ENCODE measurements at places on chromosomes 5 and 9.

GRCh38 chr5:129022599-129022998, 57.3 kb downstream of the SLC27A6 start:
- no peak for DNase-seq

DNA sequence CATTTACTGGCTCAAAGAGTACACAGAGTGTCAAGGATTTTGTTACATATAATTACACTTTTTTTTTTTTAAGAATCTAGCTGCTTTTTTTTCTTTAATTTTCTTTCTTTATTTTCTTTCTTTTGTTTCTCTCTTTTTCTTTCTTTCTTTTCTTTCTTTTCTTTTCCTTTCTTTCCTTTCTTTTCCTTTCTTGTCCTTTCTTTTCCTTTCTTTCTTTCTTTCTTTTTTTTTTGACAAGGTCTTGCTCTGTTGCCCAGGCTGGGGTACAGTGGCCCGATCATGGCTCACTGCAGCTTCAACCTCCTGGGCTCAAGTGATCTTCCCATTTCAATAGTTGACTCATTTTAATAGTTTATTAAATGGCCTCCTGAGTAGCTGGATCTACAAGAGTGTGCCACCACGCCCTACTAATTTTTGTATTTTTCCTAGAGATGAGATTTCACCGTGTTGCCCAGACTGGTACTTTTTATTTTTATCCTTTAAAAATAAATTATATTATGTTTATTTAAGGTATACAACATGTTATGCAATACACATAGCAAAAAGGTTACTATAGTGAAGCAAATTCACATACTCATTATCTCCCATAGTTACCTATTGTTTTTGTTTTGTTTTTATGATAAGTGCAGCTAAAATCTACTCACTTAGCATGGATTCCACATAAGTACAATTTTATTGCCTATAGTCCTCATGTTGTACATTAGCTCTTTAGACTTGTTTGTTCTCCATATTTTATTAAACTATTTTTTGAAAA, 381.5 kb upstream of the KLF4 start:
- no peak for DNase-seq

DNA sequence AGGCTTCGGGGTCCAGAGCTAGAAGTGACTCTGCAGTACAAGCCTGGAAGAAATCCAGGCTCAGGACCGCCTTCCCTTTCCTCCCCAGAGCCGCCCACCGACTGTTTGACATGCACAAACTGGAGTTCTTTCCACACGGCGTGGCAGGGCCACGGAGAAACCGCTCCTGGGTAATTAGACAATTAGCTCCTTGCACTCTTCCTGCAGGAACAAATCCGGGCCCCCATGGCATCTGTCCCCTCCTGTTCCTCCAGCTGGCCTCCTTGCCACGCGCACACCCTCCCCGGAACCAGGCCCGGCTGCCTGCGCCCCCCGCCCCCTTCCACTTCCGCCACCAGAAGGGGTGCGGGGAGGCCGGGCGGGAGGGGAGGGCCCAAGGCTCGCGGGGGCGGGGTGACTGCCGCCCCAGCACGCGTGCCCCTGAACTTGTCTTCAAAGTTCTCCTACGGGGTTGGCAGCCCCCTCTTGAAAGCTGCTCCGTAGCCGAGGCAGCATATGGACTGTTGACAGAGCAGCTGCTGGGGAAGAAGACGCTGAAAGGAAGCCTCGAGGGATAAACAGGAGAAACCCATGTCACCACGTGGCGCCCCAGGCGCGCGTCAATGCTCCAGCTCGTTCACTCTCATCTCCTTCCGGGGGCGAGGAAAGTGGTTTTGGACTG, 74.3 kb downstream of the SEC61B start:
- DNase-seq: peak; percentile 88

GRCh38 chr5:143032581-143032836, 262.3 kb downstream of the ARHGAP26 start:
- no peak for DNase-seq

GRCh38 chr5:111744455-111744854, 12.5 kb downstream of the NREP start:
- DNase-seq: no peak

DNA sequence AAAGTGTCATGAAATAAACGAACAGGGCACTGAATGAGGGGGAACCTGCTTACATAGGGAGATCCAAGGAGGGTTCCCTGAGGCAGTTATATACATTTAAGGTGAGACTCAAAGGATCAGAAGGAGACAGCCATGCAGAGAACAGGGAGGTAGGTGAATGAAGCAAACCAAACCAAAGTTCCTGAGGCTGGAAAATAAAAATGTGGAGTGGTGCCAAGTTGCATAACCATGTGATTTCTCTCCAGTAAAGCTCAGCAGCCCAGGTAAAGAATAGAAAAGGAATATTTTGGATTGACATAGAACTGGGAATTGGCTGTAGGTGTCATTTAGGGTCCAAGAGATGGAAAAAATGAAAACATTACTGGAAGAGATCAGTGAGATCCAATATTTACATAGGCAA, 110.7 kb downstream of the CAAP1 start:
- no peak for DNase-seq

DNA sequence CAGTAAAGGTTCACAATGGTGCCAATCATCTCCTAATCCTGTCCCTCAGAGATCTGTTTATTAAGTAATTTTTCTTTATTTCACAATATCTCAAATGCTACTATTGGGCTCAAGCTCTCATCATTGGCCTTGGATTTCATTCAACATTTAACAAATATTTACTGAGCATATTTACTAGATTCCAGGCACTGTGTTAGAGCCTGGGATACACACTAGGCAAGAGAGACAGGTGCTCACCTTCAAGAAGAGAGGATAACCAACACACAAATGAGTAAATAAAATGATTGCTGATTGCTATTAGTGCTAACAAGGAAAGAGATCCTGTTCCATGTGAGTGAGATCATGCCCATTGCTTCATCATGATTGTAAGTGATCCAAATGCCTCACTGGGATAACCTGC, 27.4 kb downstream of the PPP2R2B start:
- no peak for DNase-seq

DNA sequence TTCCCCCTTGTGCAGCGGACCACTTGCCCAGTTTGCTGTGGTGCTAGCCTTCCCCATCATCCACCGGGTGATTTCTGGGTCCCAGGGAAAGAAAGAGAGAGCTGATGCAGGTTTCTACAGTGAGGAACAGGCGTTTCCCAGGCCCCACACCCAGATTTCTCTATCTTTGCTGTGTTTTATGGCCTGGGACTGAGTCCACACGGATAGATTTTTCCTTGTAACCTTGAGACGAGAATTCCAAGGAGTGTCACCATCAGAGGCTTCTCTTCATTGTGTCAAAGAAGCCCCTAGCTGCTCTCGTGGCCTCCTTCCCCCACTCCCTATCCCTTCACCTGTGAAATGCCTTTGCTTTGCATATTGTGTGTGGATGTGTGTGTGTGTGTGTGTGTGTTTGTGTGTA, 21.2 kb upstream of the FGFR4 start:
- DNase-seq: no peak

- no peak for DNase-seq
Measured at GRCh38 chr5:39430461-39430860, 5.7 kb upstream of the DAB2 start.

- no peak for DNase-seq
Measured at GRCh38 chr9:33236571-33236970, 3.4 kb upstream of the SPINK4 start.

- DNase-seq: no peak
Measured at GRCh38 chr9:121638901-121639592, 12.4 kb upstream of the DAB2IP start.

DNA sequence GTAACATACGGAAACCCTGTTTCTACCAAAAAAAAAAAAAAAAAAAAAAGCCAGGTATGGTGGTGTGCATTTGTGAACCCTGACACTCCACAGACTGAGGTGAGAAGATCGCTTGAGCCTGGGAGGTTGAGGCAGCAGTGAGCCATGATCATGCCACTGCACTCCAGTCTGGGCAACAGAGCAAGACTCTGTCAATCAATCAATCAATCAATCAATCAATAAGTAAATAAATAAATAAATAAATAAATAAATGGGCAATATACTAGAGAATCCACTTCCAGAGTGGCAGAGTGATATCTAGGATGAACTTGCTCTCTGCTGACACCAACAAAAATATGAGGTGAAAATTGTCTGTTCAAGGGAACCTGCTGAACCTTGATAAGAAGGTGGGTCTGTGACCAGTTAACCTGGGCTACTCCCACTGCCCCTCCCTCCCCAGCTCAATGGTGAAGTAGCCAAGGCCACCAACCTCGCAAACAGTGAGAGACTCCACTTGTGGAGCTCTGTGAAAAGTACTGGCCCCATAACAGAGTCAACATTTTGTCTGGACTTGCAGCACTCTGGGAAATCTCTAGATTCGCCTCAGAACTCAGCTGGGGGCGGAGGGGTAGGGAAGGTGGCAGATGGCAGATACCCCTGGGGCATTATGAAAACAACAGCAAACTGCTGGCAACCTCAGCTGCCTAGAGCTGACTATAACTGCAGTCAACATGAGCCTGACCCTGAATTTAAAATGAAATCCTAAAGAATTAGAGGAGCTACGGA, 163.7 kb downstream of the ROR2 start:
- no peak for DNase-seq

DNA sequence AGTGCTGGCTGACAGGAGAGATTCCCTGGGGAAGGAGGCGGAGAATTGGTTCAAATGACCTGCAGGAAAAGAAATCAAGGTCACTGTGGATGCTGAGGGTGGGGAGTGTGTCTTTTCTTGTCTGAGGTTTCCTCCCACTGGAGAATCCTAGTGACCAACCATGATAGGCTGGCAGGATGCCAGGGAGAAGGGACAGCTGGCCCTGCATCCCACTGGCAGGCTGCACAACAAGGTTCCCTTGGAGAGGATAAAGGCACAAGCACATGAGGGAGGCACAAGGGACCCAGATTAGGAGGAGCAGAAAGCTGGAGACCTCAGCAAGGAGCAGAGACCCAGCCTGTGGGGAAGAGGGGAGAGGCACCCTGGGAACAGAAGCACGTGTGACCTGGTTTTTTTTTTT, 11.4 kb upstream of the ZDHHC12 start:
- no peak for DNase-seq

GRCh38 chr9:136660971-136661550, 1.7 kb upstream of the EGFL7 start:
- no peak for DNase-seq

DNA sequence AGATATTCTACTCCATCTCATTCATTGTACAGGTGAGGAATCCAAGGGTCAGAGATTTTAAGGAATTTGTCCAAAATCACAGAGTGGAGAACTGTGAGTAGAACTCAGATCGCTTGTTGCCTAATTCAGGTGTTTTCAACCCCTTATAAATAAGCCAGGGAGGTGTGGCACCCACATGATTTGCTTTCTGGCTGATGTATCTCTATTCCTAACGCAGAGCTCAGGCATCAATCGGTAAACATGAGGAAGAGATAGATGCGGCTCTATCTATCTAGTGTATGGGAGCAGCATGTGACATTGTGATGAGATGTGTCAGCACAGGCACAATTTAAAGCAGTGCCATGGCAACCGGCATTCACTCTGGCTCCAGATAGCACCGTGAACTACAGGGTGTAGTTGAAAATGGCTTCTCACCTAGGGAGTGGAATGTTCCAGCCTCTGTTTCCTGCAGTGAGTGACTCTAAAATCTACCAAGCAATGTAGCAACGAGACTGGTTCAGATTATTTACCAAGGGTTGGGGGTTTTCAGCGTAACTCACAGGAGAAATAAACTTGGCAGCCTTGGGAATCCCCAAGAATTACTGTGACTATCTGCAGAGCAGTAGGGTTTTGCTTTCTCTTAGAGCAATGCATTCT, 53.4 kb upstream of the SUB1 start:
- no peak for DNase-seq

- no peak for DNase-seq
Measured at GRCh38 chr5:2149195-2149539, 266.4 kb upstream of the IRX4 start.

GRCh38 chr5:95350631-95351030, 40.5 kb upstream of the FAM81B start:
- DNase-seq: no peak

DNA sequence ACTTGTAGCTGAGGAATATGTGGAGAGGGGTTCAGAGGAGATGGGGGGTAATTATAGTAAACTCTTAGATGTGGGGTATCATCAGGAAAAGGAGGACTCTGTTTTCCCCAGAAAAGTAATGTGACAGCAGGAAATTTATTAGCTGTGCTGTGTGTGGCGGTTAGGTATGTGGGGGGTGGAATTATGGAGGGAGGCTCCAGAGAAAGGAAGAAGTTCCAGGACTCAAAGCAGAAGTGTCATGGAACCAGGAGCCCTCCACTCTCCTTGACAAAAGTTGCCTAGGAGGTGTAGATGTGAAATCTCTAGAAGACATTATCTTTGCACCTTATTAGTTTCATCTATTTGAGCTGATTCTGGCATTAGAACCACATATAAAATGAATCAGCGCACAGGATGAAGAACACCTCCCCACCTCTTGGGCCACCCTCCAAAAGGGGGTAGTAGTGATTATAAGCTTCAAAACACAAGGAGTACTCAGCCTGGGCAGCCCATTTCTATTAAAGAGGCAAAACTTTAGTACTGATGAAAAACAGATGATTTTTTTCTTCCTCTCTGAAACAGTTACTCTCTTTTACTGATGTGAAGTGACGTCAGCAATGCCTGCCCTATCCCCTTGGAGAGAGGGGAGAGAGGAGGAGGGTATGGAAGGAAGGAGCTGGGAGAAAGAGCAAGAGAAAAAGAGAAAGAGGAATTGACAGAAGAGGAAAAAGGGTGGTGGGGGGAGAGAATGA, 18.2 kb downstream of the NR2F1 start:
- no peak for DNase-seq

- no peak for DNase-seq
Measured at GRCh38 chr9:133769511-133770075, 31.4 kb upstream of the SARDH start.

- peak; percentile 39 for DNase-seq
Measured at GRCh38 chr5:131640043-131640856, 5.2 kb upstream of the RAPGEF6 start.

- DNase-seq: no peak
Measured at GRCh38 chr5:74386571-74387334, 253.8 kb downstream of the ENC1 start.

DNA sequence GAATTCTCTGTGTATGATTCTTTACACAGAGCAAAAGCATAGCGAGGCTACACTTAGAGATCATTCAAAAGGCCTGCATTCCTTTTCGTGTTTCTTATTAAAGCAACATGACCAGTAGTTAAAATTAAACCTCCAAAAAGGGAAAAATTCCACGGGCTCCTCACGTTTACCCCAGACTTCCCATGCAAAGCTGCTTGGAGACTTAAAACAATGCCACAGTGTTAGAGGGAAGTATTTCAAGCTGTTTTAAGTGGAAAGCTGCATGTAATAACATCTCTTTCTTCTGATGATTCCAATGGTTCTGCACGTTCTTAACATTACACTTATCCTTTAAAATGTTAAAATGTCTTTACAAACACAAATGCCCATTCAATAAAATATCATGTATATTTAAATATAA, 405.2 kb downstream of the SEMA5A start:
- DNase-seq: no peak

GRCh38 chr5:178483620-178484019, 106.6 kb downstream of the COL23A1 start:
- DNase-seq: no peak

- DNase-seq: no peak
Measured at GRCh38 chr5:58264276-58264675, 195.6 kb downstream of the PLK2 start.

All from D341Med (cell line).